AML-193 (cell line): ENCODE measurements at places on chromosomes 5 and 9.

DNA sequence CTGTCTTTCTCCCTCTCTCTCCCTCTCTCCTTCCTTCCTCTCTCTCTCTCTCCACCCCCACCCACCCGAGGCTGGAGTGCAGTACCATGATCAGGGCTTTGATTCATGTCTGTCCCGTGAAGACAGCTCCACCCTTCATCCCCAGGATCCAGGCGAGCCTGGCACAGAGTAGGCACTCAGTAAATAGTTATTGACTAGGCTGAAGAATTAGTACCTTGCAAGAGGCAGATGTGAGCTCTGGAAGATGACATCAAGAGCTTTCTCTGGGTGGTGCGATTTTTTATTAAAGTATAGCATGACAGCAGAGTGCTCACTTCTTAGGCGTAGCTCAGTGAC lies 24.0 kb upstream of the WDR38 start:
- no peak for DNase-seq

GRCh38 chr5:137282216-137282615 lies 216.9 kb downstream of the SPOCK1 start:
- no peak for DNase-seq

- DNase-seq = no peak
These were observed 2.4 kb downstream of the SURF6 start for GRCh38 chr9:133333566-133333965.

- no peak for DNase-seq
These were observed 40.1 kb downstream of the SECISBP2 start for GRCh38 chr9:89358376-89358916.

GRCh38 chr5:98839469-98840383 lies 66.3 kb downstream of the RGMB start:
- no peak for DNase-seq

DNA sequence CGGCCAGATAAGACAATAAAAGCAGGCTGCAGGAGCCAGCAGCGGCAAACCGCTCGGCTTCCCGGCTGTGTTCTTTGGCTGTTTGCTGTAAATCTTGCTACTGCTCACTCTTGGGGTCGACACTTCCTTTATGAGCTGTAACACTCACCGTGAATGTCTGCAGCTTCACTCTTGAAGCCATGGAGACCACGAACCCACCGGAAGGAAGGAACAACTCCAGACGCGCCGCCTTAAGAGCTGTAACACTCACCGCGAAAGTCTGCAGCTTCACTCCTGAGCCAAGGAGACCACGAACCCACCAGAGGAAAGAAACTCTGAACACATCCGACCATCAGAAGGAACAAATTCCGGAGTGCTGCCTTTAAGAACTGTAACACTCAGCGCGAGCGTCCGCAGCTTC lies 451.7 kb downstream of the AGTPBP1 start:
- no peak for DNase-seq

- no peak for DNase-seq
These were observed 172.5 kb downstream of the FAM114A2 start for GRCh38 chr5:153866176-153866575.

DNA sequence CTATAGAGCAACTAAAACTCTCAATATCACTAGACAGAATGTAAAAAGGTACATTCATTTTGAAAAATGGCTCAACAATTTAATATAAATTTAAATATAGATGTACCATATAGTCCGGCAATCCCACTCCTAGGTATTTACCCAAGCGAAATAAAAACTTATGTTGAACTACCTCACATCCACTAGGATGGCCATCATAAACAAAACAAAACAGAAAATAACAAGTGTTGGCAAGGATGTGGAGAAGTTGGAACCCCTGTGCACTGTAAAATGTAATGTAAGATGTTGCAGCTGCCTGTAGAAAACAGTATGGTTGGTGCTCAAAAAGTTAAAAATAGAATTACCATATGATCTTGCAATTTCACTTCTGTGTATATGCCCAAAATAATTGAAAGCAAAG lies 36.9 kb upstream of the SELENOP start:
- no peak for DNase-seq

DNA sequence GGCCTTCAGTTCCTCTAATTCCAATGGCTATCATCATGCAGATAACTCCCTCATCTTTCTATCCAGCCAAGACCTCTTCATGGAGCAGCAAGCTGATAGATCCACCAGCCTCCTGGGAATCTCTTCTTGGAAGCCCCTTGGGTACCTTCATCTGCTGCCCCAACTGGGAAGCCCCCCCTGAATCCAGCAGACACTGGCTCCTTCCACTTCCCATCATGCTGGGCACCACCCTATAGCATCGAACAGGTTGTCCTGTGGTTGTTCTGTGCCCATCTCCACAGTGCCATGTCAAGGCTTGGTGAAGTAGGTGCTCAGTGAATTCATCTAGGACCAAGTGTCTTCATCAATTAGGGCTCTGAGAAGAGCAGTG lies 410.4 kb upstream of the KLF4 start:
- no peak for DNase-seq

GRCh38 chr9:97479496-97480159 lies 21.8 kb upstream of the TMOD1 start:
- no peak for DNase-seq

GRCh38 chr5:170757182-170757601 lies 26.3 kb upstream of the GABRP start:
- DNase-seq = no peak

- no peak for DNase-seq
These were observed 60.9 kb downstream of the ADRB2 start for GRCh38 chr5:148887123-148887881.

GRCh38 chr5:15757619-15758018 lies 257.6 kb downstream of the FBXL7 start:
- DNase-seq = no peak

- DNase-seq = no peak
These were observed 411.7 kb upstream of the SLC24A2 start for GRCh38 chr9:20200581-20200980.

- no peak for DNase-seq
These were observed 320.1 kb downstream of the MLLT3 start for GRCh38 chr9:20302197-20302596.

DNA sequence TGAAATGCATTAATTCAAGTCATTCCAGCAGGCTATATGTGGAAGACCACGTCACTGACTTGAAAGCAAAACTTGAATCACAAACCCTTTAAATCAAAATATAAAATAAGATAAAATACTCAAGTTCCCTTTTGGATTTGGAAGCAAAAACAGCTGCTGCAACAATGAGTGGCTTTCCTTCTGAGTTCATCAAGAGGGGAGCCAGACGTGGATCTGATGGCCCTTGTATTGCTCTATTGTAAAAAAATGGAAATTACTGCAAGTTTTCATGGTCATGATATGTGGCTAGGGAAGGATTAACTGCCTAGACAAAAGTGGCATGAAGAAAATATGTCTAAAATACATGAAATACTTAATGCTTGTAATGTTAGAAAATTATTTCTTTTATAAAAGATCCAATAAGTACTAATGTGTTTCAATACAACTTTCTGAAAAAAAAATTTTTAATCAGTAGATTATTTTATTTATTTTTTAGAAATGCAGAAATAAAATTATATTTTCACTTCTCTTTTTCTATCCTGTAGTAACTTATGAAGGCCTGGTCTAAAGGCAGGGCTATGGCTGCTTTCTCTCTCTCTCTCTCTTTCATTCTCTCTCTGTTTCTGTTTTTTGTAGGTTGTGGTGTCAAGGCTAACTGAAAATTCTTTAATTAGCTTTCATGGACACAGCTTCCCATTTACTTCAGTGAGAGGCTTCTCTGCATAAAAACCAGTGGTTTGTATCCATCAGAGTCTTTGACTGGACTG lies 24.0 kb downstream of the LIX1 start:
- no peak for DNase-seq
